ENCODE measurements at places on chromosomes 7 and 10.

- DNase-seq, result no peak
Observed at GRCh38 chr7:91311839-91312238, 47.6 kb downstream of the FZD1 start.

GRCh38 chr10:132551093-132551807 is 13.7 kb downstream of the INPP5A start:
- no peak for DNase-seq

DNA sequence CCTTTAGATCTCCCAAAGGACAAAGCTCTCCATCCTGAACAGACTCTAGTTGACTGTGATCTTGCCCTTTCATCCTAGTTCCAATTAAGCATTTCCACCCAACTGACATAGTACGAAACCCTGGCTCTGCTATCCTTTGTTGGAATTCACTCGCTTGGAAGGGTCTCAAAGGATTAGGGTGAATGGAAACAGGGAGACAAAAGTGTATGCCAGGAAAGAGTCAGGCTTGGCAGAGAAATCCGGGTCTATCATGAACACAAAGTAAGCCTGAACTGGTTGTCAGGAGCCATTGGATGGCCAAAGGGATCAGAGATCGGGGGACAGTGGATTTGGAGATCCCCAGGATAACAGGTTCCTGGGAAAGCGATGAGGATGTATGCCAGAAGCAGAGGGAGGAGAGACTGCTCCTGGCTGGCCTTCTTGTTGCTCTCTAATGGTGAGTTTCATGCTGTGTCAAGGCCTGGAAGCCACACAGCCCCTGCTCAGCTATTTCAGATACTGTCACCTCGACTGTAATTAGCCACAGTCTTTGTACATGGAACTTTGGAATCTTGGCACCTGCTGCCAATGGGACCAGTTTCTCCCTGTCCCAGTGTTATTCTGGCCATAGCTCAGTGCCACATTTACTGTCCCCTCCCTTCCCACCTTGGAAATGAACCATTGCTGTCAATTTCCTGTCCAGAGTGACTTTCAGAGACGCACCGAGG is 1168.7 kb upstream of the AUTS2 start:
- no peak for DNase-seq

DNA sequence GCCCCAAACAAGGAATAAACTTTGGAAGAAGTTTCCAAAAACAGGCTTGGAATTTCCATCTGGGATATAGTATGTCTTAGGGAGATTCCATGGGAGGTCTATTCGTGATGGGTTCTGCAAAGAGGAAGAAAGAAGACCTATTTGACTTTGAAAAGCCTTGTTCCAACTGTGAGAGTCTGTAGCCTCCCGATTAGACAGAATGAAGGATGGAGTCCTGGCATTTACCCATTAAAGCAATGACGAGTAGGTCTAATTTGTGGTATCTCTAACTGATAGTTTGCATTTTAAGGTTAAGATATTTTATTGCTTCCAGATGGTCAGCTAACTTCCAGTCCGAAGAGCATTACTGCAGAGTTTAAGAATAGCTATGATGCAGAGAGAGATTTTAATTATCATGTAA is 19.5 kb upstream of the GALNT17 start:
- DNase-seq, result no peak

DNA sequence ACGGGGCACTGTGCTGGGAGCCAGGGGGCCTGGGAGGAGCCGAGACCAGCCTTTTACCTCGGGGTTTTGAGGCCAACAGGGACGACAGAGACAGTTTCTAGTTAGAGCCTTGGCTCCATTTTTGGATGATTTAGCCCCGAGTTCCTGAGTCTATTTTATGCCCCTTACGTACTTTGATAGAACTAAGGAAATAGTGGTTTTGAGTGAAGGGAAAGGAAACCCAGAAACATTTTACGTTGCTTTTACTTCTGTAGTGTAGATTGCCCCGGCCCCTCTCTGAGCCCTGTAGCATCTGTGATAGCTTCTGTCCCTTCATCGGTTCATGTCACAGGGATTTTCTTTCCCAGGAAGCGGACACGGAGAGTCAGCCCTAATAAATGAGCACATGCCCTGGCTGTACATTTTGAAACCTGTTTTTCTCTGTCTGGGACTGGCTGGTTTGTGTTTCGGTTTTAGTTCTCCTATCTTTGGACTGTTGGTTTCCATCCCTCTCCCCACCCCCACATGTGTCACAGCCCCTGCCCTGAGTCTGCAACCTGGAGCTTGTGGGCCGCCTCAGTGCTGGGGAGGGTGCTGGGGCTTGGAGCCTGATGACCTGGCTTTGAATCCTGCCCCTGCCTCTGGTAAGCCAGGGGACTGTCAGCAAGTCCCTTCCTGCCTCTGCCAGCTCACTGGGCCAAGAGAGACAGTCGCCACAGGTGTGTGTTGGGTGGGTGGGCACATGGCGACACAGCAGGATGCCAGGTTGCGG is 6.9 kb upstream of the ORAI2 start:
- no peak for DNase-seq

DNA sequence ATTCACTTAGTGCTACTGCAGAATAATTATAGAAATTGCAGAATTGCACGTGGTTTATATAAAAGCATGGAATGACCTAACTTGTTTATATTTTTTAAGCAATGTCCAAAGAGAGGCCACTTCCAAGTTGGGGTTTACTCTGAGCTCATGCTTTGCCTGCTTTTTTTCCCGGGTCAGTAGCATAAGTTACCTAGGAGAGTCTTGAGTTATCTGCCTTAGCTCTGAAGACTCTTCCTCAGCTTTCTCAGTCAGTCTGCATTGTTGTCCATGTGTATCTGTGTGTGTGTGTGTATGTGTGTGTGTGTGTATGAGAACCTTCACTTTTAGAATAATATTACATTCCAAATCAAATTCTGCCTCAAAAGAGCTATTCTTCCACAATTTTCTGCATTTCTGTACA is 239.5 kb upstream of the TCF7L2 start:
- no peak for DNase-seq

- DNase-seq, result no peak
Observed at GRCh38 chr7:1301882-1302251, 69.2 kb downstream of the UNCX start.

DNA sequence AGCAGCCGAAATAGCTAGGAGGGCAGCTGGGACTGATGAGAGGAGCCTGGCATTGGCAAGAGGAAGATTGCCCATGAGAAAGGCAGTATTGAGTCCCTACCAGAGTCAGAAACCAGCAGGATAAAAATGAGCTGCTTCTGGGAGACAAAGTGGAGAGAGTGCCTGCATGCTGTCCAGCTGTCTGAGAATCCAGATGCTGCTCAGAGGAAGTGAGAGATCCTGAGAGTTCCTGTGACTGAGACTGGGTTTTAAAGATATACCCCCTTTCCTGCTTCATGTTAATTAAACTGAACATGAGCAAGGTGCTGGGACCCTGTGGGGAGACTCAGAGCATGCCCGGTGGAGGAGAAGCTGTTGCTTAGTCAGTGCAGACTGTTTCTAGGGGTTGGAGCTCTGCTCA is 107.5 kb downstream of the KIF20B start:
- no peak for DNase-seq

Data from DMS153 (cell line).